CD4-positive, alpha-beta T cell treated with Interleukin-12 subunit alpha and Interleukin-12 subunit beta, for 1 hour (primary cell): ENCODE measurements at places on chromosomes 1 and 21.

- no peak for DNase-seq
These were observed 13.4 kb upstream of the ODF2L start for GRCh38 chr1:86409416-86410021.

DNA sequence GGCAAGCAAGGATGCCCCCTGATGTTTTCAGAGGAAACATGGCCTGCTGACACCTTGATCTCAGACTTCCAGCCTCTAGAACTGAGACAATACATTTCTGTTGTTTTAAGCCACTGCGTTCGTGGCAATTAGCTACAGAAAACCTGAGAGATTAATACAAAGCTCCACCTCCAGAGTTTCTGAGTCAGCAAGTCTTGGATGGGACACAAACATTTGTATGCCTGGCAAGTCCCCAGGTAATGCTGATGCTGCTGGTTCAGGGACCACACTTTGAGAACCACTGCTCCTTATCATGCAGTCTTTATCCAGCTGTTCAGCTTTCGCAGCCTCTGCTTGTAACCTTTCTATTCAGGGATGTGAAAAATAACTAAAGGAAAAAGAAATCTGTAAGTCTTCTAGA is 565.7 kb upstream of the PLXNA2 start:
- DNase-seq = no peak

DNA sequence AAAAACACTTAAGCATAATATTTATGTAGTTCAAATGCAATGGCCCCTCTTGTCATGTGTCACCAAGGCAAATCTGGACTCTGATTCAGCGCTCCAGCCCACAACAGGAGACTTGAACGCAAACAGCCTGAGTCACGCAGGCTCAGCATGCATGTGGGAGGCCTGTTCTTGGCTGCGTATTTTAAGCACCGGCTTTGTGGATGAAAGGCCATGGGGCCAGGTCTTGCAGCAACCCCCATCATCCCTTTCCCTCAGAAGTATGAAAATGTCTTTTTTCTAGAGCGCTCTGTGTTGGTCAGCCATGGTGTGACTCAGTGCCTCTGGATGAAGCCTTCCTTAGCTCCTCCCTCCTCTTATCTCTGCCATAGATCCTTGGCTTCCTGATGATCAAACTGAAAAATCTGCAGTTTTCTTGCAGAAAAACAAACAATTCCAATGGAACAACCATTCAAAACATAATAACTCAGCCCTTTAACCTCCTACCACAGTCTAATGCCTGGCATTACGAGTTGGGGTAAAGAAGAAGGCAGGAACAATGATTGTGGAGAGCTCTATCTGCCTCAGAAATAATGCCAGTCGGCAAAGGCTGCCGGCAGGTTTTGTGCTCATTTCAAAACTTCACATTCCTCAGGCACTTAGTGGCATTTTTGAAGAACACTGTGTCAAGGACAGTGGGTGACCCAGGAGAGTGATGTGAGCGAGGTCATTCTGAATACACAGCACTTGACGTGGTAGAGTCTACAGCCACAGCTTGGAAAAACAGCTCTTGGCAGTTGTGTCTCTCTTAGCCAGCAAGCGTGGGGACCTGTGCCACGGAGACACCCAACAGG is 167.5 kb downstream of the CLIC6 start:
- no peak for DNase-seq

- DNase-seq = no peak
These were observed 18.1 kb downstream of the USP24 start for GRCh38 chr1:55197099-55197498.

GRCh38 chr1:101261623-101262022 is 24.8 kb downstream of the S1PR1 start:
- DNase-seq = no peak

DNA sequence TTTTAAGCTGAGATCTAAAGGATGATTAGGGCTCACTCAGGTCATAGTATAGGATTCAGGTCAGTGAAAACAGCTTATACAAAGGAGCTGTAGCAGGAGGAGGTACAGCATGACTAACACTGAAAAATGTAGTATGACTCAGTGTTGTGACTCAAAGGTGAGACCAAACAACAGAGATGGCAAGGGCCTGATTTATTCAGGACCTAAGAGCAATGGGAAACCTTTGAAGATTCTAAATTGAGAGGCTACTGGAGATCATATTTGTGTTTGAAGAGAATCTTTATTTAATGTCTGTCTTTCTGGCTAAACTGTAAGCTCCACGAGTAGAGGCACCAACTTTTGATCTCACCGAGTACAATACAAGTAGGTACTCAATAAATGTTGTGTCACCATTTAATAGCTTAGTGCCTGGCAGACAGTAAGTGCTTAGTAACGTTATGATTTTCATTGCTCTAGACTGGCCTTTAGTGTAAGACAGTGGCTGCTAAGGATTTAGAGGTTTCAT is 43.5 kb downstream of the PRKAA2 start:
- DNase-seq = no peak

GRCh38 chr1:232793944-232794343 is 11.3 kb upstream of the MAP10 start:
- DNase-seq = peak; percentile 20

DNA sequence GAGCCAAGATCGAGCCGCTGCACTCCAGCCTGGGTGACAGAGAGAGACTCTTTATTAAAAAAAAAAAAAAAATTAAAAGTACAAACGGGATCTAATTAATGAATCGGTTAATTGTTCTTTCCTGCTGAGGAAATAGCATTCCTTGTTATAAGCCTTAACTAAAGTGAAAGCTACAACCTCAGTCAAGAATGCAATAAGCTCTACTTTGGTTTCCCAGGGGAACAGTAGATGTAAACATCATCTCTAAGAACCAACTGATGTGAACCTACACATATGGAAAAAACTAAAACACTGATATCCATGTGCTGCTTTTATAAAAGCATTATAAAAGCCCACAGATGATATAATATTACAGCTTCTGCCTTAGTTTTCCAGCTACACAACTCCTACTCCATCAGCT is 41.9 kb downstream of the LPGAT1 start:
- DNase-seq = no peak

DNA sequence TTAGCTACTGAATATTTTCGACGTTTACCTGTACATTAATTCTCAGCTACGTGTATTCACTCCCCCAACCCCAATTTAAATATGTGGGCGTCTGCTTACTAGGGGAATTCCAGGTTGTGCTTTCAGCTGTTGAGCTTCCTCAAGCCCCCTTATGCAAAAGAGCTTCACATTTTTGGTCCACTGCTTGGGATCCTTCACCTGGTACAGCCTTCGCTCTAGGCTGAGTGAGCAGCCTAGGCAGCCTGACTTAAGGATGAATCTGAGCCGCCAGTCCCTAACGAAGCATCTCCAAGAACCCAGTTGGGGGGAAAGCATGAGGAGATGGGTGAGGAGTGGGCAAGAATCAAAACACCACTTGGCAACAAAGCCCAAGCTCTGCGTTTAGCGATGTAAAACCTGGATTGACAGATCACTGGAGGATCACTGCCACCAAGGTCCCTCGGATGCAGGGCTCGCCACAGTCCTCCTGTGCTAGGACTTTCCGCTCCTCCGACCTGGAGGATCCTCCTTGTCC is 674 bp downstream of the BCL10 start:
- peak; percentile 62 for DNase-seq

- DNase-seq = no peak
These were observed 28.9 kb downstream of the FAAP20 start for GRCh38 chr1:2165646-2166045.

DNA sequence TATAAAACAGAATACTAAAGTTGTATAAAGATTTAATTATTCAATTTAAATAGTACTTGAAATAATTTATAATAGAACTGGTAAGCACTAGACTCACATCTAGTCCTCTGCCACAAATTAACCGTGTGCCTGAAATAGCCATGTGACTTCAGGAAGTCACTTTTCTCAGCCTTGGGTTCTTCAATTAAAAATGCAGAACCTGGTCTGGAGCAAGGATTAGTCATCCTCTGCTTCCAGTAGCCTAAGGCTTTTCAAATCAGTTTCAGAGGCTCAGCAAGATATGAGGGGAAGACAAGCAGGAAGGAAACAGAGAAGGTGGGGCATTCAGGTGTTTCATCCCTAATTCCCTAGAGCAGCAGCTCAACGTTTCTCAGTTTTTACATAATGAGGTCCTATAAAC is 23.0 kb downstream of the DPH5 start:
- DNase-seq = no peak

DNA sequence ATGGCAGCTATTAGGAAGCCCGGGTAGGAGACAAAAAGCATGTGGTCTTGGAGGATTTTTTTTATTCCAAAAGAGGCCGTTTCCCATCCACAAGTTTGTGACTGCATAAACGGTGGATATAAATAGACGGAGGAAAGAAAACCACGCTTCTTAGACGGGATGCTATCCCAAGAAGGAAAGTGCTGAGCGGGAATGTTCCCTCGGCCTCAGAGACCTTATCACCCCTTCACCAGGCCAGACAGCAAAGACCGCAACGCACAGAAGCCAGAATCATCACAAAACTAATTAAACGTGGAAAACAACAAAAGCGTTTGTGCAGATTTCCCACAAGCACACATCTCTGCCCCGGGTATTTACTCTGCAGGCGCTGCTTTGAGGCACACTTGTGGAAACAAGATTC is 43.2 kb downstream of the HLCS start:
- DNase-seq = no peak

- DNase-seq = no peak
These were observed 24.9 kb upstream of the CYYR1 start for GRCh38 chr21:26597981-26598380.
